ENCODE measurements at places on chromosomes 11 and 22.

GRCh38 chr11:17393472-17393871 lies 5.0 kb upstream of the KCNJ11 start:
- DNase-seq, result no peak

GRCh38 chr11:62388999-62389398 lies 29.8 kb upstream of the SCGB1A1 start:
- DNase-seq, result no peak

GRCh38 chr11:13105237-13105844 lies 96.2 kb downstream of the RASSF10 start:
- no peak for DNase-seq

DNA sequence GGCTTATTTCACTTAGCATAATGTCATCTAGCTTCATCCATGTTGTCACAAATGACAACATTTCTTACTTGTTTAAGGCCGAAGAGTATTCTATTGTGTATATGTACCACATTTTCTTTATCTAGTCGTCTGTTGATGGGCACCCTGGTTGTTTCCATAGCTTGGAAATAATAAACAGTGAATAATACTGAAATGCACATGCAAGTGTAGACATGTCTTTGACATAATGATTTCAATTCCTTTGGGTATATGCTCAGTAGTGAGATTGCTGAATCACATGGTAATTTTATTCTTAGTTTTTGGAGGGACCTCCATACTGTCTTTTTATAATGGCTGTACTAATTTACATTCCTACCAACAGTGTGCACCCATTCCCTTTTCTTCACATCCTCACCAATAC lies 508.0 kb downstream of the NELL1 start:
- no peak for DNase-seq

DNA sequence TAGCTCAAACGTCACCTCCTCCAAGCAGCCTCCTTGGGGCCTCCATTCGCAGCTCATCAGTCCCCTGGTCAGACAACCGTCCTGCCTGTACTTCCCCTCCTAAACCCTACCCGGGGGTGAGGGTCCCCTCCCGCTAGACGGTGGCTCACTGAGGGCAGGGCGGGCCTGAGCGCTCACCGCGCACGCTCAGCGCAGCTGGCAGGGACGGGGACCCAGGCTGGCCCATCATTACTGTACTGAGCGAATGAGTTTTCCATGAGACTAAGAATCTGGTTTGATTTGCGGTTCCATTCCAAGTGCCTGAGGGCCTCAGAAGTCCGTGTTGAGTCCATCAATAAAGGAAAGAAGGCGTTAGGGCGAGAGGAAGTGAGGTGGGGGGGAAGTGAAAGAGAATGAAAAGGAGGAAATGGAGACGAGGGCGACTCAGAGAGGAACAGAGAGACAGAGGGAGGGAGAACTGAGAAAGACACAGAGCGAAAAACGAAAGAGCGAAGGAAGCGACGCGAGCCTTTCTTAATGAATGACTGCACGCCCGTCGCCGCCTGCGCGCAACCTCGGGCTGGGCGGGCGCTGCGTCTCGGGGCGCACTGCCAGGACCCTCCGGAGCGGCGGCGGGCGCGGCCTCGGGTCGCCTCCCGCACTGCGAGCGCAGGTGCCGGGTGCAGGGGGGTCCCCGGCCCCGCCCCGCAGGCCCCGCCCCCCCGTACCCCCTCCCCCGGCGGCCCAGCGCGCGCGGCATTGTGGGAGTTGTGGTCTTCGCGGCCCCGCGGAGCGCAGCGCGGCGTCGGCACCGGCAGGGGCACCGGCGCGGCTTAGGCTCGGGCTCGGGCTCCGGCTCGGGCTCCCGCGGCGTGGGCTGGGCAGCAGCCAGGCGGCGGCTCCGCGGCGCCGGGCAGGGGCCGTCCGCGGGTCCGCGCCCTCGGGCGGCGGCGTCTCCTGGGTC lies at the start of gene ASPHD2:
ASPHD2 (plus strand) TSS at position 746 of the 943 bp plus-strand sequence. CDS start 4,356 bp downstream, outside the sequence.
- DNase-seq, result peak; percentile 94

GRCh38 chr11:103883291-103883690 lies 153.1 kb upstream of the DDI1 start:
- DNase-seq, result no peak

GRCh38 chr11:68950762-68951161 lies 30.0 kb downstream of the MRGPRD start:
- DNase-seq, result no peak

DNA sequence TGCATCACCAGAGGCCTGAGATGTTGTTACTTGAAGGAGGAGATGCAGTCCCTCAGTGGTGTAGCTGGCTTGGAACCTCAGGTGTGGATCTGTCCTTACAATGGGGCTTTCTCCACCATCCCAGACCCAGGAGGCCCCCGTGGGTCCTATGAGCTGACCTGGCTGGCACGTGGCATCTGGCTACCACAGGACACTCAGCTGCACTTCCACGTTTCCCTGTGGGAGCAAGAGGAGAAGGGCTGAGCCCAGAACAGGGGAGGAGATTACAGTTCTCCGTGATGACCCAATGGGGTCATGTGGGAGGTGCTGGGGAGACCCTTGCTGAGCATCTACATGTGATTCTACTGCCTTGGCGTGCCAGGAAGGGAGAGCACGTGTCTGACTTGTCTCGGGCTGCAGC lies 1448.4 kb downstream of the TBC1D22A start:
- DNase-seq, result no peak

- no peak for DNase-seq
Measured at GRCh38 chr11:70432065-70432464, 33.7 kb downstream of the CTTN start.

DNA sequence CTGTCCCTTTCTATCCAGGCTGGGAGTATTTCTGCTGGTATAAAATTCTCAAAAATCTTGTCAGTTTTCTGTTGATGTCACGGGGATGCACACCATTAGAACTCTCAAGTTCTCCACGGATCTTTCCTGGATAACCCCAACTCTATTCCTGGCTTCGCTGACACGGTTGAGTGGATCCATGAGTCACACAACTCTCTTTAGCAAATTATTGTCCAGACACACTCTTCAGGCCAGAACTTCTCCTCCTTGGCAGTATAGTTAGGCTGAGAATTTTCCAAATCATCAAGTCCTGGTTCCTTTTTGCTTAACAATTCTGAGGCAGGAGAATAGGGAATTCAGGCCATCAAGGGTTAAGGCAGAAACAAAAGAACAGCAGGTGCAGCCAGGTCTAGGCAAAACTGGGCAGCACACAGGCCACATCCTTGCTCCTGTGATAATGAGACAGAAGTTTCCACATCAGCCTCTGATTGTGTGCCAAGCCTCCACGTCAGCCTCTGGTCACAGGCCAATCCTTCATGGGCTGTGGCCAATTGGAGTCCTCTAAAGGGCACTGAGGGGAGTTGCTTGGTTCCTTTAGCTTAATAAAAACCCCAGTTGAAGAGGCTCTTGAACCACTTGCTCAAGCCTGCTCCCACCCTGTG lies 5.7 kb upstream of the ACAT1 start:
- no peak for DNase-seq
